ENCODE measurements at places on chromosomes 6 and 20.

- DNase-seq: no peak
Measured at GRCh38 chr20:51463998-51464397, 78.5 kb downstream of the NFATC2 start.

DNA sequence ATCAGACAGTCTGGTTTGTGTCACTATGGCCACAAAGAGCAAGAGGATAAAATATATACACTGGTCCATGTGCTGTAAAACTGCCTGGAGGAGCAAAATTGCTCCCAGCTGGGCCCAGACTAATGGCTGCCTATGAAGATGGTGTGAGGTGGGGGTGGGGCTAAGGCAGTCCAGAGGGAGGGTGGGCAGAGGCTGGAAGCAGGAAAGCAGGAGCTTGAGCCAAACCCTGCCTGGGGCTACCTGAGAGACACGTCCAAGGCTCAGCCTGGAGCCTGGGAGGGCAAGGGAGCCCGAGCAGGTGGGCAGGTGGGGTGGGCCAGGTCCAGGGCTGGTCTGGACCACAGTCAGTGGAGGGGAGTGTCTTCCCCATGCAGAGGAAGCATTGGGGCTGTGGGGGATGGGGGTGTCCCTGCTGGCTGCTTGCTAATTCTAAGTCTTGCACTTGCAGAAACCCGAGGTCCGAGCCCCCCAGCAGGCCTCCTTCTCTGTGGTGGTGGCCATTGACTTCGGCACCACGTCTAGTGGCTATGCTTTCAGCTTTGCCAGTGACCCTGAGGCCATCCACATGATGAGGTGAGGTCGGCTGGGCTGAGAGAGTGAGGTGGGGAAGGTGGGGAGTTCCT lies 9.5 kb downstream of the HSPA12B start:
- DNase-seq: no peak

DNA sequence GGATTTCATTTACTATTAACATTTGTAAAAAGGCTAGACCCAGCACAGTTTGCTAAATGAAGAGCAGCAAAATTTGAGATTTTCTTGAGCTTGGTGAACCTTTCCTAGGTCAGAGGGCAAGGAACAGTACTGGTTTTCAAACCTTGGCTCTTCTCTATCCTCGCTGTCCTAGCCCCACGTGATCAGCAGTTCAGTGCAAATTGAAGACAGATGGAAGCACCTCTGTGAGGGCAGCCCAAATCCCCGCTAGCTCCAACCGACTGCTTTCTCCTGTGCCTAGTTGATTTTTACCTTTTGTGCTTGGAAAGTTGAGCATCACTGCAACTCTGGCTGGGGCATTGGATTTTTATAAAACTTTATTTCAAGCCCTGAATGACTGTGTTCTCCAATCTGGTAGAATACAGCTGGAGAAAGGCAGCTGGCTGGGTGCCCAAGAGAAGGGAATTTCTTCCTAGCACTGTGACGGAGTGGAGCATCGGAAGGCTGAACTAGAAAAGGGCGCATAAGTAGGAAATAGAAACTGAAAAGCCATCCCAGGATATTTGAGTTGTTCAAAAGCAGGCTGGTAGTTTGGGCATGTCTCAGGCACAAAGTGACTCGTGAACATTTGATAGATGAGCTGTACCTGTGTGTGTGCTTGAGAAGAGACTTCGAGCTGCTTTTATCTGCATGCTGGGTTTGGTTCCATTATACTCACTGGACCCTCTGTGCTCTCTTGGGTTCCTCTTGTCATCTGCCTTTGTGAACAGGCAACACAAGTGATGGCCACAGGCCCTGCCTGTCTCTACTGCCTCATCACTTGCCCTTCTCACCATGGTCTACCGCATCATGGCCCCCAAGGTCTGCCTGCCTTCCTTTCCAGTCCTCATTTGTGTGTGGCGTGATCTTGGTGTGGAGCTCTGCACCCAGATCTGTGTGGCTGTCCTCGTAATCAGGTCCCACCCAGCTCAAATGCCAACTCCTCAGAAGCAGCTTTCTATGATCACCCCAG lies 2.3 kb downstream of the RNF114 start:
- DNase-seq: peak; percentile 54

DNA sequence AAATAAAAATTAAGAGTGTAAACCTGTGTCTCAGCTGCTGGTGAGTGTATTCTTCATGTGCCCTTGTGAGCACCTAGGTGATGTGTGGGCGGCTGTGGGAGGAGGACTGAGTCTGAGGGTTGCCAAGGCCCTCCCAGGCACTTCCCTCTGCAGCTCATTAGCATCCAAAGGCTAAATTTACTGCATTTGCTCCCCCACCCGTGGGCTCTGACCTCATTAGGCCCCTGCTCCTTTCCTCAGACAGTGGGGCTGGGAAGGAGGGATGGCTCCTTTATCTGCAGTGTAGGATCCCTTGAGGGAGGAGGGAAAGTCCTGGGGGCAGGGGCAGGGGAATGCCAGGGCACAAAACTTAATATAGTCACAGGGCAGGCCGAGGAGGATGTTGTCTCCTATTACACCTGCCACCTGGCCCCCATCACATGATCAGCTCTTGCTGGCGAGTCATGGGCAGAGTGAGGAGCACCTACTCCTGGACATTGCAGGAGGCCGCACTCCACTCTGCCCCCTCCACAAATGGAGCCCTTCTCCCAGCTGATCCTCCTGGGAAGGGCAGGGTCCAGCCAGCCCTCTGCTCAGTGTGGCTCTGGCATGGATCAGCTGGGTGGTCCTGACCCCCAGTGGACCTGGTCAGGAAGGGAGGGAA lies 133.2 kb downstream of the MRPL14 start:
- no peak for DNase-seq

DNA sequence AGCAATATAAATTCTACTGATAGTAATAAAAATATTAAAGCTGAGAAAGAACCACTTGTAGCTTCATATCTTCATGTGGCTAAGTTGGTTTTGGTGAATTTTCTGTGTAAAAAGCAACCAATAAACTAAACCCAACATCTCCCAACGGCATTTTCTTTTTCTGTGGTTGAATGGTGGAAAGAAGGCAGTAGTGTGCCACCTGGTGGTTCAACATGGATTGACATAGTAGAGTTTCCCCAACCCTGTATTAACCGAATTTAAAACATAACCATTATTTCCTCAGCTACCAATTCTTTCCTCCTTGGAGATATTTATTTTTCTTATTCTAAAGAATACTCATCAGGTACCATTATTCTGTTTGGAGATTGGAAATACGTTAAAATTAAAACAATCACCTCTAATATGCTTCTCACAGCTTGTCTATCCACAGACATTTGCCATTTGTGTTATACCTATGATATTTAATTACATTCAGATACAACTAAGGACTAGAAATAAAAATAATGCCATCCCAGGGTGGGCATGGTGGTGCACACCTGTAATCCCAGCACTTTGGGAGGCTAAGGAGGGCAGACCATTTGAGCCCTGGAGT lies 117.1 kb upstream of the EEF1E1 start:
- peak; percentile 70 for DNase-seq

- no peak for DNase-seq
Measured at GRCh38 chr6:15442467-15442866, 196.6 kb downstream of the JARID2 start.

DNA sequence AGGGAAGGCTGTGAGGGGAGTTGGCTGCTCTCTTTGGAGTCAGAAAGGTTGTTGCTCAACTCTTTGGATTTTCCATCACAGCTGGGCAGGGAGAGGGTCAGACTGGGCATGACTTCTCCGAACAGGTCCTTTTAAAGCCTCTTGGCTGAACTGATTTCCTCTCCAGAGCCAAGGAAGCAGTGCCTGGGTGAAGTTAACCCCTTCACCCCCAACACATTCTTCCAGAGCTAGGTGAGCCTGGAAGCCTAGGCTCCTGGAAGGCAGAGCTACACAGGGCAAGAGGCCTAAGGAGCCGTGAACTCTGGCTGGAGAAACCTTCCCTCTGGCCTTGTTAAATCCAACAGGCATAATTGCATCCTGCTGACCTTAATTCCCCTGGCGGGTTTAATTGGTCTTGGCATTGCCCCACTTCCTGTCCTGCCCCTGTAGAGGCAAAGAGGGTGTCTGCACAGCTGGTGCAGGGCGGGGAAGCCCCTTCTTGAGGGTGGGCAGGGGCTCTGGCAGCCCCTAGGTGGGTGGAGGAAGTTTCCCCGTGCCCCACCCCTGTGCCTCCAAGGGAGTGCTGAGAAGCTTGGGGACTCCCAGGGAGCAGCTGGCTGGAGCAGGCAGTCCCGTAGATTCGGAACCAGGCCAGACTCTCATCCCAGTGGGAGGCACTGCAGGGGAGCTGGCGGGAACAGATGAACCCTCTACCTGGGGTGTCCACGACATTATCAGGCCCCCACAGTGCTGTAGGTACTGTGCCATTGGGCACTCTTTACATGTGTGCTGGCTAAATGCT lies 3.6 kb upstream of the MYLK2 start:
- DNase-seq: no peak

DNA sequence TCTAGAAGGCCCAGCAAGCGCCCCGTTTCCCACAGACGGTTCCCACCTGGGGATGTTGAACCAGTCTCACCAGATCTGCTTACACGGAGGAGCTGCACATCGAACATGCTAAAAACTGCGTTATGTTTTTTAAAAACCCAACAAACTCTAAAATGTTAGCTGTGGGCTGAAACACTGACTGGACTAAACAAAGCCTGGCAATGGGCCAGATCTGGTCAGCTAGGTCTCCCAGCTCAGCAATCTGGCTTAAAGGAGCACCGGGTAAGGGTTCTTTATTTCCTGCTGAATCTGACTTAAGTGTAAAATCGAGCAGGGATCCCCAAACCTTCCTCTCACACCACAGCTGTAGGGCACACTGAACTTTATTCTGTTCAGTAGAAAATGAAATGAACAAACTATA lies 156.9 kb downstream of the FOXC1 start:
- no peak for DNase-seq

- no peak for DNase-seq
Measured at GRCh38 chr20:39038047-39038446, 75.9 kb downstream of the DHX35 start.
